ENCODE measurements at places on chromosomes 2 and 18. TPM values are rescaled to one million over a fixed set of nuclear protein-coding genes. Genes with fewer than 3 reads are reported as not detected.
A peak's percentile ranks its signal among the peaks of the same experiment; 100 is the strongest.

TBR1 gene
- not detected for total RNA-seq

SRD5A2 gene
- not detected for total RNA-seq

TMEM37 gene
- 2.3 TPM for total RNA-seq

SLC8A1 gene
- total RNA-seq, result 5.6 TPM

HOXD4 gene
- 13.6 TPM for total RNA-seq

TMEM247 gene
- total RNA-seq, result not detected

DQX1 gene
- not detected for total RNA-seq

CXCR4 gene
- 15.5 TPM for total RNA-seq

RGPD3 gene
- total RNA-seq, result 0.75 TPM

ANKRD30B gene
- total RNA-seq, result not detected

WNT10A gene
- total RNA-seq, result not detected

BCL2L11 gene
- total RNA-seq, result 3.5 TPM

SCYGR4 gene
- not detected for total RNA-seq

SERPINB11 gene
- not detected for total RNA-seq

TMEM163 gene
- total RNA-seq, result not detected

IL36RN gene
- total RNA-seq, result not detected

HTR2B gene
- total RNA-seq, result 0.75 TPM

ABCA12 gene
- not detected for total RNA-seq

SP5 gene
- 2.8 TPM for total RNA-seq

GRCh38 chr18:9575558-9575957 is 38.8 kb downstream of the PPP4R1 start:
- DNase-seq, result no peak

DNA sequence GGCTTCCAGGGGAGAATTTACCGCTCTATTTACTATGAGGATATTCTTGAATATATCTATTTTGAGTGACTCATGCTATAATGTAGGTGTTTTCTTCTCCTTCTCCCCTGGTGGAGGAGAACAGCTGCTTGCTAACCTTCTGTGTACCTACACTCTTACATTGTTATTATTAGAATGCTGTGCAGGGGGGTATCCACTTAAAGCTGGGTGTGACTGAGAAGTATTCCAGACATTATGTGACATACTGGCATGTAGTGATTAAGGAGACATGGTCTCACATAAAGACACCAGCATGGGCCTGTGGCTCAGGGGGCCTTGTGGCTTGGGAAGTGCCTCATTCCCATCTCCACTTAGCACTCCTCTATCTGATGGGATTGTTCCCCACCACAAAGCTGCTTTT is 287.9 kb downstream of the PTPRM start:
- DNase-seq, result no peak

- no peak for DNase-seq
Observed at GRCh38 chr2:69450735-69451416, 13.6 kb upstream of the NFU1 start.

DNA sequence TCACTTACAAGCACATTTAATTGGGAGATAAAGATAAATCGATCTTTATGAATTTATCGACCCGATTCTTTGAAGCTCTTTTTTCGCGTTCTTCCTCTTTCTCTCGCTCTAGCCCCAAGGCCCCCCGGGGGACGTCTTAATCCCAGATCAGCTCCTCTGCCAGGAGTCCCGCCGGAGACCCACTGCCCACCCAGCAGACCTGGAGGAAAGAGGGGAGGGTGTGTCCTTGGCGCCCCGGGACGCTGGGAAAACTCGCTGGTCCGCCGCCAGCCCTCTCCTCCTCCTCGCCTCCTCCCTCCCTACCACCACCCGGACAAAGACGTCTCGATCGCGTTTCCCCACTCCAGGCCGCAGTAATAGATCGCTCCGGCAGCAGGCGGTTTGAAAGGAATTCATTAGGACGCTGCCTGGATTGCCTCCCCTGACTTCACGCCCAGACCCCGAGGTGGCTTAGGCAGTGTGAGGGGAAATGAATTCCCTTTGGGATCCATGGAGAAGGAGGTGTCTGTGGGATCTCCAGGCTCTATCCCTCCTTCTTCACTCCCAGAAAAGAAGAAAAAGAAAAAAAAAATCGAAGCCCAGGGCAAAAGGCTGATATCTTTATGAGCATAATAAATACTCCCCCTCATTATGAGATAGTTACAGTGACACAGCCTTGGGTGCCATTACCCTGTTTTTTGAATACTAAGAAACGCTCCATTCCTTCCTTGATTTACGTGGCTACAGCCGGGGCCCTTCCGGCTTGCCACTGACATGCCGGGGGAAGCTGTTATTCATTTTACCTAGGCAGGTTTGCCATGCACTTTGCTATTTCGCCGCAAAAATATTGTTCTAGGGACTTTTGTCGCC is 1.8 kb upstream of the GBX2 start:
- DNase-seq, result no peak

- DNase-seq, result no peak
Observed at GRCh38 chr18:35519148-35519899, 21.6 kb upstream of the INO80C start.

DNA sequence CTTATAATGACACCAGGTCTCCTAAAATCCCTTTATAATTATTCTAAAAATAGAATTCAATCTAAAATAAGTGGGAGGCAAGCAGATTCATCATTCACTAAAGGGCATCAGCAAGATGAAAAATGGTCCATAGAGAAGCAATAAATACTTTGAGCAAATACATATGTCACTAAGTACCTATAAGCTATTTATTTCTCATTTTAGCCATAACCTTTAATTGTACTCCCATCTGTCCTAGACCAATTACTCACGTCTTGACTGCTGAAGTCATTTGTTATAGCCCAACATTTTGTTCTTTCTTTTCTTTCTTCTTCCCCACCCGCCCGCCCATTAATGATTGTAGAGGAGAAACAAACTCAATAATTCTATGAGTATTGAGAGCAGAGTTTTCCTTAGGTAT is 105.7 kb downstream of the MAP2 start:
- DNase-seq, result no peak

- DNase-seq, result no peak
Observed at GRCh38 chr18:77853859-77854258, 604.2 kb downstream of the GALR1 start.

- no peak for DNase-seq
Observed at GRCh38 chr2:85266146-85267041, 61.4 kb downstream of the TGOLN2 start.

DNA sequence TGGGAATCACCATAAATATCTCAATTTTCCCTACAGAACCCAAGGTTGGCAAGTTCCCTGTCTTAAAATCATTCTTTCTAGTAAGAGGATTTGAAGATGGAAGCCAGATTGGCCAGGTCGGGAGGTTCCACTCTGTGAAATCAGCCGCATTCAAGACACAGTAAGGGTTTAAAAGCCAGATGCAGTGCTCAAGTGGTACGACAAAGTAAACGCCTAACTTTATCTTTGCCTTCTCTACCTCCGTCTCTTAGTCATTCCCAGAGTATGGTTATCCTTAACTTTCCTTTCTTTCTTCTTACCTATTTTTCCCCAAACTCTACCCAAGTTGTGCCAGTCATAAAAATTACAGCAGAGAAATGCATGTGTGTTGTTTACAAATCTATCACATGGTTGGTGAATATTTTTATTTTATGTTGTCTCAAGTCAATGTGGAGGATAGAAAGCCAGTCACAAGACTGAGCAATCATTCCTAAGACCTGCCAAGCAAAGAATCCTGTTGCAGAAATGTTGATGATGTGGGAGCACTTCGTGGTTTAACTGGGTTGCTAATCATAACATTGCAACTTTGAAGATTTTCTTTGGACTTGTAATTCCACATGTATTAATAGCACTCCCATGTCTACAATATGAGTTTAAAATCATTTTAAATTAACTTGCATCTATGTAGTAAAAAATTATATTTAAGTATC is 62.6 kb downstream of the SLC40A1 start:
- no peak for DNase-seq

- no peak for DNase-seq
Observed at GRCh38 chr18:65343571-65343970, 407.2 kb upstream of the CDH7 start.

DNA sequence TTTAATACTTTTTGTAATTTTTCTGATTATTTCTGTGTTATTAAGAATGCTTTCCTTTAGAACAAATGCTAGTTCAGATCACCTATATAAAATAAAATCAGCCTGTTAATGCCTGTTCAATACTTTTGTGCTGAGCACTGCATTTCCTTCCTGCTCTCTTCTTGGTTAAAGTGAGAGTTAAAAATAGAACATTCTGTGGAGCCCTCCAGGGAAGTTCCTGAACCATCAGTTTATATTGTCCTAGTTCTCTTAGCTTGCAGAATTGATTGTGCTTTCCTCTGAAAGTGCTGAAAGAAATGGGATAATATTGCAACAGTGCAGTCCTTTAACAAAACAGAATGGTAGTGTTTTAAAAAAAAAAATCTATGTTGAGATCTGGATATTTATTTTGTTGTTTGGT is 74.6 kb upstream of the UBXN4 start:
- DNase-seq, result no peak

DNA sequence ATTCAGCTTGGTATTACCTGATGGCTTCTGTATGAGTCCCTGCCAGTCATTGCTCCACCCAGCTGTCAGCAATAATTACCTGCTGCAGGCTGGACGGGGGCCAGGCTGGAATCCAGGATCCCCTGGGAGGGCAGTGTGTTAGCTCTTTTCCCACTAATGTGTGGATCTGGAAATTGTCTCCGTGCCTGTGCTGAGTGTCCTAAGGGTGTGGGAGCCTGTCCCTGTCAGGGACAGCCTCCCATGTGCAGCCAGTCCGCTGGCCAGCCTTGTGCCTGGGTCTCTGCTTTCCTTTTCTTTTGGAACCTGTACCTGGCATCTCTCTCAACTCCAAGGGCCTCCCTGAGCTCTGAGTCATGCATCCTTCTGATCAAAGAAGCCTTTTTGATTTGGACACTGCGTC is 107.2 kb upstream of the SPRED2 start:
- no peak for DNase-seq

- DNase-seq, result peak; percentile 98
Observed at GRCh38 chr2:109322111-109322510, 193.1 kb downstream of the SH3RF3 start.

- DNase-seq, result no peak
Observed at GRCh38 chr2:15809404-15809803, 130.9 kb upstream of the MYCN start.

GRCh38 chr2:69099541-69099940 is 86.6 kb downstream of the ANTXR1 start:
- DNase-seq, result no peak

GRCh38 chr2:168539945-168540344 is 83.9 kb downstream of the CERS6 start:
- no peak for DNase-seq

- no peak for DNase-seq
Observed at GRCh38 chr18:63131106-63131958, 188.2 kb downstream of the BCL2 start.

GRCh38 chr2:135785032-135785431 is 43.4 kb downstream of the UBXN4 start:
- no peak for DNase-seq

- DNase-seq, result no peak
Observed at GRCh38 chr2:51511002-51511401, 479.1 kb upstream of the NRXN1 start.

DNA sequence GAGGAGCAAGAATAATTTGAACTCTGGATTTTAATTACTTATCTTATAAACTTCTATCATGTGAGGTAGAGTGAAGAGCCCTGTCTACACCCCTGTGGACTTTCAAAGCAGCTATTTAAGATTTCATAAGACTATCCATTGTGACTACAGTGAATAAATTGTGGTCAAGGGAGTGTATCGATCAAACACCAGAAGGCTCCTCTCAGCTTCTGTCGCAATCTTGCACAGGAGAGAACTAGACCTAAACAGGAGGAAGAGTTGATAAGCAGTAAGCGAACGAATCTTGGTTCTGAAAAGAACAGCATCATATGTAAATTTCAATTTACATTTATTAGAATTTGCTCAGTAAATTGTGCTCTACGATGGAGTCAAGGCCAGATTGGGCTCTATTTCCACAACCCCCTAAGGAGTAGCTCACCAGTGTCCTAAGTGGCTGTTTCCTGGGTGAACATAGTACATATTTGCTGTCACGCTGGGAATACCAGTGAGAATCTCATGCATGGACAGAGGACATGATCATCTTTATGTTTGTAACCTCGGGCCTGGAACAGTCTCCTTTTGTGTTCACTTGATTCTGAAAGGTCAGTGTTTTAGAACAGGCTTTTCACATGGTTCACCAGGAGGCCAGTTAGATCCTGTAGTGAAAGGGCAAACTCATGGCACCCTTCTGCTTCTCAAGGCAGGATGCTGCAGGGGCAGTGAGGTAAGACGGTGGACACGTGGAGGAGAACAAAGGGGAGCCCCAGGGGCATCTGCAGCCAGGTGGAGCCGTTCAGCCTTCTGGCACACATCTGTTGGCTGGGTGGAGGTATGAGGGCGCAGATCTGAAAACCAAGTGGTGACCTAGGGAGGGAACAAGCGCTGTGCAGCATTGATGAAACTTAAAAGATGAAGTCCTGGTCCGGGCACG is 33.3 kb downstream of the NPAS2 start:
- no peak for DNase-seq

Data from ascending aorta (tissue), 2 donors.